ENCODE measurements at places on chromosomes 1 and 21.

GRCh38 chr1:189805735-189806134 is 671.9 kb downstream of the BRINP3 start:
- no peak for DNase-seq

- no peak for DNase-seq
Measured at GRCh38 chr1:97334454-97334853, 586.4 kb downstream of the DPYD start.

DNA sequence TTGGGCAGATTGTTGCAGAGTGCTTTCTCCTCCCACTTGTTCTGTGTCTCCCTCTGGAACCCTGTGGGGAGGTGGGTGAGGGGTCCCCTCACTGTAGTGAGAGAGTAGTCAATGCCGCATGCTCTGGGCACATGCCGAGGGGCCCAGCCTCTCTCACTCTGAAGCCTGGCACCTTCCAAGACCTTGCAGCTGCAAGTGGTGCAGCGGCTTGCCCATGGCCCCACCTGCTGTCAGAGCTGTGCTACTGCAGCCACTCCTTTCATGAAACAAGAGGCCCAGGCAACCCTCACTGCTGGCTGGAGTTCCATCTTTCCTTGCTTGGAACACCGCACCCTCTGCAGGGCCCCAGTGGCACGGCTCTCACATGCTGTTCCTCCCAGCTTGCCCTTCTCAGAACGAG is 58.4 kb upstream of the COL6A1 start:
- DNase-seq: peak; percentile 40

- DNase-seq: no peak
Measured at GRCh38 chr1:232766241-232766890, 38.9 kb upstream of the MAP10 start.

DNA sequence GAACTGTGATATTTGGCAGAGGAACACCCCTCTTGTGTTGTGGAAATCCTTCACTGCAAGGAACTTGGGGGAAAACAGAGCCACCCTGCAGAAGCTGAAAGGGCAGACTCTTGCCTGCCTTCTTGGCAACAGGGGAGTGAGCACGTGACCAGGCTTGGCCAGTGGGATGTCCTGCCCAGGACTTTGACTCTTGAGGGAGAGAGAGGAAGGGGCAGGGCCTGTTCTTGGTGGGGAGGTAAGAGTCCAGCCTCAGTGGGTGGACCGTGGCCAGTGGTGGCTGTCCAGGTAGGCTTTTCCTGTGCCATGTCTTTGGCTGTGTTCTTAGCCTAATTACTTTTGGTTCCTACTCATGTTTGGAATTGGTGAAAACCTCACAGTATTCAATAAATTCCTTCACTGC is 8.6 kb upstream of the AK2 start:
- DNase-seq: no peak

DNA sequence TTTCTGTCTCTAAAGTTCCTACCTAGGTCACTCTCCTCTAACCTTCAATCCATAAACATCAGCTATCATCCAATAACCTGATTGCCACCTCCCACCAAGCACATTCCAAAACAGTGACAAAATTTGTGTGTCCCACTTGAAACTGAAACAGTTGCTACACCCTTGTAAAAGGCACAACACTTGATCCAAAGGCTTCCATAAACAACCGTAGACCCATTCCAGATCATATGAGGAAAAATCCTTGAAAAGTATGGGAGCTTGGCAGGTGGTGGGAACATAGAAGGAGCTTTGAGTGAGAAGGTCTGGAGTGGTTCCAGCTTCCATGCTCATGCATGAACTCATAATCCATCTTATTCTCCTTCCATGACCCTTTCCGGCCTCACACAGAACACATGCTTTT is 82.0 kb upstream of the ATP1A1 start:
- no peak for DNase-seq

DNA sequence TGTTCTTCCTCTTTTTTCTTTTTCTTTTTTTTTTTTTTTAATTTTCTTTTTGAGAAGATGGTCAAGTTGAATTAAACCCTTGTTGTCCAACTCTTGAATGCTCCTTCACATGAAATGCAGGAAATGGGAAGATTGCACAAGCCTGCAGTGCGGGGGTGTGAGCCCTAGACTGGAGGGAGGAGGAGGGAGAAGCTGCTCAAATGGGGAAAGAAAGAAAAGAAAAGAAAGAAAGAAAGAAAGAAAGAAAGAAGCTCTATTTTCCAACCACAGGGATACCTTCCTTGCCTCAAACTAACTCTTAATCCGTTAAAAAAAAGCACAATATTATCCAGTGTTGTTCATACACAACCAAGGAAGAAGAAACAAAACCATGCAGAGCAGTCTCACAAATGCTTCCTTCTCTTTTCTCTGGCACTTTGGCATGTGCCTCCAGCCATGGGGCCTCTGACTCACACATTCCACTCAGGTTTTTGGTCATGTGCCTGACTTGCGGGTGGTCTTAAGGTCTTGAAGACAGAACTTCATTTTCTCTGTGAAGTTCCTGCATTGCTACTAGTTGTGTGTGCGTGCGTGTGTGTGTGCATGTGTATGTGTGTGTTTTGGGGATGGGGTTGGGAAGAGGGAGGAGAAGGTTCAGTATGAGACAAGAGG is 276.1 kb downstream of the RPS6KC1 start:
- no peak for DNase-seq

DNA sequence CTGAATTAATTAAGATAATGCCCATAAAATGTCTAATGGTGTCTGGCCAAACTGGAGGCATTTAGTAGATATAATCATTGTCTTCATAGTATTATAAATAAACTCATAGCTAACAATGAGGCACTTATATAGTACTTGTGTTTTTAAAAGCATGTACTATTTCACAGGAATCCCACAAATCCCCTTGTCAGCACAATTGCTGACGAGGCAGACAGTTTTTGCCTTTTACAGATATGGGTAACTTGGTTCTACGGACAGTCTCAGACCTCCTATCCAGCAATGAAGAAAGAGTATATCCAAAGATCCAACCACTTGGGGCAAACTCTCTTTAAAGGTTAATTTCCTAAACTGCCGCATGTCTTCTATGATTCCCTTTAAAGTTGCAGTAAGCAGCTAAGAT is 73.7 kb downstream of the ATP1B1 start:
- DNase-seq: no peak

DNA sequence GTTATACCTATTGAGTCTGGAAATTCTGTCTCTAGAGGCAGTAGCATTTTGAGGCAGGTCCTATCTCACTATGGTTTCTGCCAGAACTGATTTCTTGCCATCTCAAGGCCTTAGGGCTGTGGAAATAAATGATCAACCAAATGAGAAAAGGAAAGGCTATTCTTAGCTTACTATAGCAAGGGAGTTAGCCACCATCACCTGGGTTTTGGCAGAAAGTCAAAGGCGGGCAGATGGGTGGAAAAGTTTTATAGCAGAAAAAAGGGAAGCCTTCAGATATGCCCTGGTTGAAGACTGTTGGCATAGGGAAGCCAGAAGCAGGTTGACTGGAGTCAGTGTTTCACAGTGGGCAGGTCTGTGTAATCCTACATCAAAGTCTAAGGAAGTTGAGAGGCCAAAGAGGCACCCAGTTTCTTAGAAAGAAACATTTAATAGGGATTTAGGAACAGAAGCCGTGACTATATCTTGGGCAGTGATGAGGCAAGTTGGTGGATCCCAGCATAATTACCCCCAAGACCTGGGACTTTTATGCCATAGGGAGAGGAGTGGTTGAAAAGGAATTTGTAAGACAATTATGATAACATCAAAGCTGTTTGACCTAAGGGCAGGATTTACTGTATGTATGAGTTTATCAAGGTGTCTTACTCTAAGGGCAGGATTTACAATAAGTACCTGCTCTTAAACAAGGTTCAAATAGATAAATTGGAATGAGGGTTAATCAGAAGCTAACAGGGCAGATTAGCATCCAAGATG is 29.7 kb downstream of the CTH start:
- no peak for DNase-seq

- DNase-seq: no peak
Measured at GRCh38 chr1:106944721-106945120, 111.8 kb upstream of the PRMT6 start.

- no peak for DNase-seq
Measured at GRCh38 chr1:52358851-52359497, 7.0 kb downstream of the CC2D1B start.

GRCh38 chr1:12359359-12360133 is 129.7 kb downstream of the VPS13D start:
- no peak for DNase-seq

- DNase-seq: no peak
Measured at GRCh38 chr1:106910798-106911197, 145.7 kb upstream of the PRMT6 start.

DNA sequence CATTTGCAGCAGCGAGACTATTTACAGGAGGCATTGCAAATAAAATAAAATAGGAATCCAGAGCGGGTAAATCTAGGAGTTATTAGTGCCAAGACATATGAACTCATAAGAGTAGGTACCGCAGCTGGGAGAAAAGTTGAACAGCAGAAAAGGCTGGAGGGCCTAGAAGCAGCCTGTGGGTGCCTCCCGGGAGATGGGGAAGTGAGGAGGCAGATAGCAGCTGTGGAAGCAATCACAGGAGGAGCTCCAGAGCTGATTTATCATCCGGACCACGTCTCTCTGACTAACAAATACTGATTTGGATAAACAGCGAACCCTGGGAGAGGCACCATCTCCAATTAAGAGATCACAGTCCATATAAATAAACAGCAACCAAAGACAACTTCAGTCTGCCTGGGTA is 64.6 kb downstream of the BRINP2 start:
- DNase-seq: no peak

DNA sequence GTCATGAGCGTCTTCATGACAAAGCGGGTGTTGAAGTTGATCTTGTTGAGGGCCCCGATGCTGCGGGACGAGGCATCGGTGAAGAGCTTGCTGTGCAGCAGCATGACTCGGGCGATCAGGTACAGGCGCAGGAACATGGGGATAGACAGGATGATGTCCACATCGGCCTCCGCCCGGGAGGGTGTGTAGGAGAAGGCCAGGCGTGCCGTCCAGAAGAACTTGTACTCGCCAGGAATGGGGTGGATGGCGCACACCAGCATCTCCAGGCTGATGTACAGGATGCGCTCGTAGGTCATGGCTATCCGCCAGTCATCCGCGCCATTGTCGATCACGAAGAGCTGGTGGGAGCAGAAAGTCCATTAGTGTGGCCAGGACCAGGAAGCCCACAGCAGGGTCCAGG is 98.0 kb downstream of the KCNN3 start:
- DNase-seq: no peak

DNA sequence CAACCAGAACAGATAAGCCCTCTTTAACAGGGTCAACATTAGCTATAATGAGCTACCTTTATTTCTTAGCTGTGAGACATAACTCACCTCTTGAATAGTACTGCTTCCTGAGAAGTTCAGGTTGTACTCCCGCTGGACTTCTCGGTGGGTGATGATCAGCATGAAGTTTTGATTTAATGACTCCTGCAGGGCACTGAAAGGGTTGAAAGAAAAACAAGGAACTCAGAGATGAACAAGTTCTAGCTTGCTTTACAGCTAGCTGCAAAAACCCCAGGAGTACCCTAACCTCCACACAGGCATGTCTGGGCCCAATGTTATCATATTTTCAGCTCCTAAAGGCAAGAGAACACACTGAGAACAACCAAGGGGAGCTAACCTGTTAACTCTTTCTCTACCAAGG is 254.4 kb downstream of the FAF1 start:
- no peak for DNase-seq

DNA sequence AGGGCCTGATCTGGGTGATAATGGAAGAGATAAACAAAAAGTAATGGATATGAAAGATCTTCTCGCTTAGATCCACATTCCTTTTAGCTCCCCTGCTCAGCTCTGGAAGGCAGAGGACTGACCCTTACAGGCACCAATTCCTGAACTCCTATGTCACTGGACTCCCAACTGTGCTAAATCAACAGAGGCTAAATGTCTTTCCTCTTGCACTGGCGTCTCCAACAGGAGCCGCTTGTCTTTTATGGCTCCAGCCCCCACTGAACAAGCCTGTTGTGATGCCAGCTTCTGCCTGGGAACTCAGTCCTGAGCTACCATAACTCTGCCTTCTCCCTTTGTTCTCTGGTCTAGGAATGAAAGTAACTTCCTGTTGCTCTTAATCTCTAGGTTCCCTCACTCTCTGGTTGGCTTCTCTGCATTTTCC is 142.1 kb upstream of the COL11A1 start:
- no peak for DNase-seq

DNA sequence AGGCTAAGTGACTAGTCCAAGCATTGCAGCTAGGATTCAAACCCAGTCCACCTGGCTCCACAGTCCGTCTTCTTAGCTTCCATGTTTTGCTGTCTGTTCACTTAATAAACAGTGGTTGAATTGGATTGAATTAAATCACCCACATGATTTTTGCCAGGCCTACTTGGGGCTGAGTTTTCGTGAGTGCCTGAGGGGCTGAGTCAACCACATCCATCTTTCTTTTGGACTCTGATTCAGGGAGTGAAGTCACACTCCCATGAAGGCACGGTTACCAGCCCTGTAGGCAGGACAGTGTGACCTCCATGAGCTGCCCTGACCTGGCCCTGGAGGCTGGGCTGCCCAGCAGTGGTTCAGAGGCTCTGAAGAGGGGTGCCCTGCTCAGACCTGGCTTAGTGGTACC is 123.7 kb downstream of the ACTL8 start:
- DNase-seq: no peak

DNA sequence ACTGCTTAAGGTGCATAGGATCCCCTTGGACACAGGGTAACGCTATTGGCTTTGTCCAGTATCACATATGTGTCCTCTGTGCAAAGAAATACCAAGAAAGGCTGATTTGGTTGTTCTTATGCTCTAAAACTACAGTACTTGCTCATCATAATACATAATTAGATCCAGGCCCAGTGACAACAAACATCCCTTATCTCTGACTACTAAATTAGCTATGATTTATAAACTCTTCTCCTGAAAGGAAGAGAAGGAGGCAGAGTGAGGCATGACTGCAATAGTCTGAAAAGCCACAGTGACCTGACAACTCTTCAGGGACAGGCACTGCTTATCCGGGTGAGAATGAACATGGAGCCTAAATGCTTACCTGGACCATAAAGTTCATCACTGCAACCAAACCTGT is 30.7 kb downstream of the MGST3 start:
- DNase-seq: no peak

- DNase-seq: no peak
Measured at GRCh38 chr1:111183308-111184069, 17.0 kb downstream of the DENND2D start.

DNA sequence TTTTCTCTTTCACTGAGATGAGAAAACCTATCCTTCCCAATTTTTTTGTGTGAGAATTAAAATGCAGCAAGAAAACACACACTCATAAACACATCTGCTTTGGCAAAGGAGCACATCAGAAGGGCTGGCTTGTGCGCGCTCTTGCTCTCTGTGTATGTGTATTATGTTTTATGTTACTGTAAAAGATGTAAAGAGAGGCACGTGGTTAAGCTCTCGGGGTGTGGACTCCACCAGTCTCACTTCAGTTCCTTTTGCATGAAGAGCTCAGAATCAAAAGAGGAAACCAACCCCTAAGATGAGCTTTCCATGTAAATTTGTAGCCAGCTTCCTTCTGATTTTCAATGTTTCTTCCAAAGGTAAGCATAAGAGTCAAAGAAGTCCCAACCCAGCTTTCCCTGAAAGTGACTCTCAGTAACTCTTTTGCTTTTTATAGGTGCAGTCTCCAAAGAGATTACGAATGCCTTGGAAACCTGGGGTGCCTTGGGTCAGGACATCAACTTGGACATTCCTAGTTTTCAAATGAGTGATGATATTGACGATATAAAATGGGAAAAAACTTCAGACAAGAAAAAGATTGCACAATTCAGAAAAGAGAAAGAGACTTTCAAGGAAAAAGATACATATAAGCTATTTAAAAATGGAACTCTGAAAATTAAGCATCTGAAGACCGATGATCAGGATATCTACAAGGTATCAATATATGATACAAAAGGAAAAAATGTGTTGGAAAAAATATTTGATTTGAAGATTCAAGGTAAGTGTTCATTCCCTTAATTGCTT is at the start of gene CD2:
CD2 (plus strand) TSS at position 233 of the 780 bp plus-strand sequence; CDS start at position 296, 63 bp downstream.
- no peak for DNase-seq

GRCh38 chr1:68384872-68385411 is 64.8 kb downstream of the RPE65 start:
- DNase-seq: no peak
